NCI-H1048 (cell line): ENCODE measurements at places on chromosomes 4 and X.

DNA sequence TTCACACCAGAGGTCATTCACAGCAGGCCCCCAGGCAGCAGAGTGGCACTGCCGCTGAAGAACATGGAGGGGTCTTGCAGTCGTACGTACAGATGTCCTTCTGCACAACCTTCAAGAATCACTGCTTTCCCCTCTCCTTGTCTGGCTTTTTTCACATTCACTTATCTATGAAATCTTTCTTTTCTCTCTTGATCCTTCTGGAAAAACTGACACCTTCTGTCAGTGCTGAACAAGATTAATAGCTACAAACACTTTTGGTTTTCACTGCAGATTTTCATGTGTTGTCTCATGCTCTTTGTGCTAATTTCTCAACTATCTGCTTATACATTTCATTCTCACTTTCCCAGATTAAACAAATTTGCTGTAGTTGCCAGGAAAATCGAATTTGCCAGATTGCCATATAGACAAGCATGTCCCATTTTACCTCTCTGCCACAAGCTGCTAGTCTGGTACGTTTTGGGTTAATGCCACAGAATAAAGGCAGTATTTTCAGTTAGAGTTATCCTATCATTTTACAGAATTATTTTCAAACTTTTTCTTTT is 83.1 kb downstream of the RPS3A start:
- DNase-seq = no peak

DNA sequence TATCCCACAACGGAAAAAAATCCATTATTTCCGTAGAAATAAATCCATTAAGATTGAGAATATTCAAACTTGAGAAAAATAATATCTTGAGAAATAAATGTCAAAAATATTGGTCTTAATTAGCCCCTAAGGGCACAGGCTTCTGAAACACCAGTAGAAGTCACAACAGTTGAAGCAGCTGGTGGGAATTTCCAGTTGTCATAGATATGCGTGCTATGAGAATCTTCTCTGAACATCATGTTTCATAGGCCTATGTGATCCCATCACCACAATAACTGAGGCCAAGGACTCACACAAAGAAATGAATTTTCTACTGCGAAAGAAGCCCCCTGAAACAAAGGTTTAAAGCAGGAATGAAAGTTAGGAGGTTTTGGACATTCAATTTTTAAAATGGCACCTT is 292.0 kb downstream of the DTHD1 start:
- no peak for DNase-seq

GRCh38 chr4:23909671-23910070 is 19.8 kb upstream of the PPARGC1A start:
- no peak for DNase-seq

GRCh38 chr4:54213001-54213400 is 16.1 kb upstream of the PDGFRA start:
- DNase-seq = no peak
